ENCODE measurements at places on chromosomes 2 and 18.

GRCh38 chr2:169360984-169361705 is 1.2 kb downstream of the LRP2 start:
- no peak for DNase-seq

GRCh38 chr2:170022692-170023091 is 155.3 kb upstream of the MYO3B start:
- no peak for DNase-seq

DNA sequence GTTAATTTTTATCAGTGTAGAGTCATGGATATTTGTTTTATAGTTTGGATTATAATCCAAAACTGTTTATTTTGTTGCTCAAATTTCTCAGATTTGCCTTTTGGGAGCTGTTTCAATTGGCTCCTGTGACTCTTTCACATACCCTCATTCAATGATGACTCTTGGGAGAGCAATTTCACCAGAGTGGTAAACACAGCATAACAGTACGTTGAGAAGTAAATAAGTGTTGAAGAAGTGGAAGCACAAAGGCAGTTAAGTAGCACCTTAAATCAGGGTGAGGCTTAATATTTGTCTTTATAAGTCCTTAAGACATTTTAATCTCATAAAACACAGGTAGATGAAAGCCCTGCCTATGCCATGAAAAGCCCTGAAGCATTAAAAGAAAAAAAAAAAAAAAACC is 17.1 kb upstream of the SLC39A10 start:
- no peak for DNase-seq

DNA sequence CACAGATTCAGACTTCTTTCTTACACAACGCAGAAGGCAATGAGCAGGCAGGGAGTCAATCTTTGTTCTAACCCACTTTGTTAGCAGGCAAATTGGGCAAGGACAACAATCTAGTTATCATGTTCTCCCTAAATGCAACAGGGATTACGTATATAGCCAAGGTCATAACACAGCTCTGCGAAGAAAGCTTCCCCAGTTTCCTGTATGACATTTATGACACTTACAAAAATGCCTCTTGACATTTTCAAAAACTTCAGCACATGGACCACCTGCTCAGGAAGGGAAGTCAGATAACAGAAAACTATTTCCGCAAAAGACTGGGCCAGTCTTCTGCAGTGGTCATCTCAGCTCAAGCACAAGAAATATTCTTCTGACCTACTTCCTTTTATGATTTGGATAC is 106.1 kb downstream of the IRS1 start:
- DNase-seq, result no peak

DNA sequence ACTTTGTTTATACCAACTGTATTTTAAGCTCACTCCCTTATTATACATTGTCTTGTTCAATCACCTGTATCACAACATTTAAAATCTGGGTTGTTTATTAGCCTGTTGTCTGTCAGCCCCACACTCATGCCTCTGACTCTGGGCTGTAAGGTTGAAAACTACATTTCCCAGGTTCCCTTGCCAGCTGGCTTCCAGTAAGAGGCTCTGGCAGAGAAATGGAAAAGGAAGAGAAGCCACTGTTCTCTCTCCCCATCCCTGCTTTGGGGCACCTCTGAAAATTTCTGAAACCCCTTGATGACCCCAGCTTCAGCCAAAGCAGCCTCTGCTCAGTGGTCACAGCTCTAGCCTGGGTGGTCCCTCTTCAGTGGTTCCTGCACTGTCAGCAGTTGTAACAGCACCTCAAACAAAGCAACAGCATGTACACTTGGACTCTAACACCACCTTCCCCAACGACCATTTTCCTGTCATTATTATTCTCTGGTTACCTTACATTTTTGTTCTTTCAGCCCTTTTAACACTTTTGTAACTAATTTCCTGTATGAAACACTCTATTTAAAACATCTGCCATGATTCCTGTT is 108.9 kb upstream of the LGALSL start:
- no peak for DNase-seq

DNA sequence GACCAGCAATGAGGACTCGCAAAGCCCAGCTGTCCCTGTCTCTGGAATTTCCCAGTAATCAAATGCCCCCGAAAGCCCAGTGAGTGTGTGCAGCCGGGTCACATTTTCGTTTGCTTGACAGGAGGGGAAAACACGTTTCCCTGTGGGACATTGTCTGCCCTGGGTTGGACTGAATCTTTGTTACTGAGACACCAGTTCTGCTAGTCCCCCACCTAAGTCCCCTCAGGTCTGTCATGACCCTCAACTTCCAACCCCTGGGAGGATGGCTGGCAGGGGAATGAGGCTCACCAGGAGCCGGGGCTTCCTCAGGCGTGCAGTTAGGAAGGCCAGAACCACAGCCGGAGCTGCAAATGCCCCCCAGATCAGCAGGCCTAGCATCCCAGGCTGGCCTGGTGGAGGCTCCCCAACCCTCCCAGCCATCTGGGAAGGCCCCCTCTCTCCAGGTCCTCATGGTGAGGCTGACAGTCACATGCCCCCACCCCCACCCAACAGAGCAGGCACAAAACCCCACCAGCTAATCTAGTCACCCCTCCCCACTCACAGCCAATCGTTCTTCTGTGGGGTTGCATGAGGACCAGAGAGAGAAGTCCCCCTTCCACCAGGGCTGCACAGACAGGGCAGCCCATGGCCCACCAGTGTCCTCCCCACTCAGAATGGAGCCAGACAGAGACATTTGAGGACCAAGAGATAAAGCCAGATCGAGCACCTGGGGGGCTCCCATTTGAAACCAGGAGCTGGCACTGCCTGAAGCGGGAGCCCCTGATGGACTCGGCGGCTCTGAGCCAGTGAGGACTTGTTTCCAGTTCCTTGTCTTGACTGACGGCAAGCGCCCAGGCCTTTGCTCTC is 33.6 kb downstream of the CYP26B1 start:
- no peak for DNase-seq

GRCh38 chr2:113039719-113040118 is 12.9 kb downstream of the IL36B start:
- no peak for DNase-seq

DNA sequence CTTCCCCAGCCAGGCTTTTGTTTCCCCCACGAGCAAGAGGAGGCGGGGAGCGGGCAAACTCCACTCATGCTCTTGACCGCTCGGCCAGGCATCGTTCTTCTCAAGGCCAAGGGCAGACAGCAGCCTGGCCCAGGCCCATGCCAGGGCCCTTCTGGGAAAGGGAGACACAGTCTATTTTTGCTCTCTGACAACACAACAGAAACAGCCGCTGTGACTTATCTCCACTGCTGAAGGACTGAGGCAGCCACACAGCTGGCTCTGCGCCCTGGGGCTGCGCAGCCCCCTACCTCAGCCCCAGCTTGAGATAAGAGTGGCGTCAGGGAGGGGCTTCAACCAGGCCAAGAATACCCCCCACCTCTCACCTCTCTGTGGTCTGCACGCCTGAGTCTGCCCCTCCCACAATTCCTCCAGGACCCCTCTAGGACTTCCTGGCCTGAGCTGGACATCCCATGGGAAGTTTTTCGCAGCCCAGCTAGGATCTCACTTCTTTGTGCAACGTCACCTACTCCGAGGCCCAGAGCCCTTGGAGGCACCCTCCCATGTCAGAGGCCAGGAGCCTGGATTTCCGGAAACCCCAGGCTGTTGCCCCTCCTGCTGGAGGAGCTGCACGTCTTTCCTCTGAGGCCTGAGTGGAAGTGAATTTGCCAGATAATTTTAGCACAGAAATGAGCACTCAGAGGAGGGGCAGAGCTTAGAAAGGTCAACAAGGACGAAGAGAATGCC is 118.9 kb upstream of the OTOS start:
- no peak for DNase-seq

DNA sequence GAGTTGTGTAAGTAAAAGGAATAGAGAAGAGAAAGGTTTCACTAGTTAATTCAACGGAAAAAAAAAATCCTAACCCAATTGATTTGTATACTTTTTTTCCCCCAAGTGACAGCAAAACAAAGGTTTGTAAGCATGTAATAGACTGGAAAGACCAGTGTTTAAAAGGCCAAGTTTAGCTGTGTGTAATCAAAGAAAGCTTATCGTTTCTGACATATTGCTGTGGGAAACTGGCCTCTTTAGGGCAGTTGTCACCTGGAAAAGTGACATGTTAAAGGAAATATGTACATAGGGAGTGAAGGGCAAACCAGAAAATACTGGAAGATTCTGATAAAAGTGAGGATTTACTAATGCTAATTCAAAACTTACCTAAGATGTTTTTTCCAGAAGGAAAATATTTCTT is 45.9 kb upstream of the EPHA4 start:
- no peak for DNase-seq

- no peak for DNase-seq
Observed at GRCh38 chr2:195818526-195818925, 161.5 kb downstream of the SLC39A10 start.

Measured in stimulated activated CD8-positive, alpha-beta memory T cell treated with anti-CD3 and anti-CD28 coated beads, Interleukin-2, amount 100 ng/mL, for 1 hour (primary cell).